ENCODE measurements at places on chromosomes 7 and 10.

GRCh38 chr10:124516181-124516580 lies 54.6 kb downstream of the LHPP start:
- DNase-seq: no peak

DNA sequence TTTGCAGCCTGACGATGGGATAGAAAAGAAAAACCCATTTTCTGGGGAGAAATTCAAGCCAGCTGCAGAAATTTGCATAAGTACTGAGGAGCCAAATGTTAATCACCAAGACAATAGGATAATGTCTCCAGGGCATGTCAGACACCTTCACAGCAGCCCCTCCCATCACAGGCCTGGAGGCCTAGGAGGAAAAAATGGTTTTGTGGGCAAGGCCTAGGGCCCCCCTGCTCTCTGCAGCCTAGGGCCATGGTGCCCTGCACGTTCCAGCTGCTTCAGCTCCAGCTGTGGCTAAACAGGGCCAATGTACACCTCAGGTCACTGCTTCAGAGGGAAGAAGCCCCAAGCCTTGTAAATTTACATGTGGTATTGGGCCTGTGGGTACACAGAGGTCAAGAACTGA lies 158.2 kb downstream of the VWC2 start:
- no peak for DNase-seq

GRCh38 chr7:34491899-34492298 lies 166.1 kb upstream of the NPSR1 start:
- no peak for DNase-seq

- no peak for DNase-seq
Measured at GRCh38 chr7:17460001-17460400, 161.5 kb downstream of the AHR start.

GRCh38 chr10:35765996-35766395 lies 123.9 kb upstream of the FZD8 start:
- DNase-seq: no peak

DNA sequence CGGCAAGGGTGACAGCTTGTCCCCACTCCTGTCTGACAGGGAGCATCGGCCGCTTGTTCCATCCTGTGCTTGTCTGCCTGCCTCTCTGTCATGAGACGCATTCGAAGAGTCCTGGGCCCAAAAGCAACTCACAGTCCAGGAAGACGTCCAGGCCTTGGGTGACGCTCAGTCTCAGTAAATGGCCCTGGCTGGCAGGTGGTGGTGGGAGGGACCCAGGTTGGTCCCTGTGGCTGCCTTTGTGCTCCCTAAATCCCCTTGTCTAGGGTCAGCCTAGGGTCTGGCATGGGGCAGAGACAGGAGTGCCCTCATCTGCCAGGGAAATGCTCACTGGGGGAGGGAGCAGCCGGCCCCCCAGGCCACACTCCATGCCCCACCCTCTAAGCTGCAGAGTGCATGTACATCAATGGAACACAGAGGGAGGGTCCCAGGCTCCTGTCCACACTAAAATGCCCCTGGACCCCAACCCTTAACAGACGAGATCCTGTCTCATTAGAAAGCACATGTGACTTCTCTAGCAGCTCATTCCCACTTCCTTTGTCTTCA lies 295.2 kb upstream of the ZNF32 start:
- no peak for DNase-seq

GRCh38 chr10:1057106-1057657 lies 997 bp downstream of the WDR37 start:
- no peak for DNase-seq

DNA sequence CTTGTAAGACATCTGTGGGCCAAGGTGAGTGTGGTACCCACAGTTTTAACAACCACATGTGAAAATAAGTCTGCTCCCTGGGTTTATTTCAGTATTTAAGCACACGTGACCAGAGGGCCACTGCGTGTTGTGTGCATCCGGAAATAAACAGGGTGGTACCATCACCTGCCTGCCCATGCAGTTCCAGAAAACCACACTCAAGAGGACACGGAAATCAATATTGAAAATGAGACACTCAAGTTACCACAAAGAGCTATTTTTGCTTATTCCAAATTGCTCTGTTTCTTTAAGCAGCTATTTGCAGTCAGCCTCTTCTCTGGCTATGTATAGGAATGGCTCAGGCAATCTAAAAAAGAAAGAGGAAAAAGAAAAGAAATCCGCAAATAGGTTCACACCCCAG lies 71.8 kb upstream of the LOXL4 start:
- no peak for DNase-seq

GRCh38 chr7:71780282-71780681 lies 631.9 kb downstream of the CALN1 start:
- DNase-seq: no peak

DNA sequence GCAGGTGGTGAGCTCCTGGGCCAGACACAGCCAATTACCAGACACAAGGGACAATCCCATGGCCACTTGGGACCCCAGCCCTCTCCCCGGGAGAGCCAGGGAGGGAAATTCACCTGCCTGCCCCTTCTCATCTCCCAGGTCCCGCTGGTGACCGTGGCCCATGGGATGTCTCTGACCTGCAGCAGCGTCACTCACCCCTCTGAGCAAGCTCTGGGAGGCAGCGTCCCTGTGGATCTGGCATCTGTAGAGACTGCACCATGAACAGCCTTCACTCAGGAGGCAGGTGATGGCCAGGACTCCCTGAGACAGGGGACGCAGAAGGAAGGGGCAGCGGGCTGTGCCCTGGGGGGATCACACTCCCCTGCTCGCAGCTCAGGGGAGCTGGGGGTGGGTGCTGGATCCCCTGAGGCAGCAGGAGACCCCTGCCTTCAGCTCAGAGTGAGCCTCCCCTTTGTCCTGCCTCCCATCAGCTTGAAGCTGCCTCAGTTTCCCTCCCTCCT lies 90.8 kb downstream of the FOXL3 start:
- DNase-seq: no peak

GRCh38 chr7:92762851-92763250 lies 73.5 kb downstream of the CDK6 start:
- no peak for DNase-seq

DNA sequence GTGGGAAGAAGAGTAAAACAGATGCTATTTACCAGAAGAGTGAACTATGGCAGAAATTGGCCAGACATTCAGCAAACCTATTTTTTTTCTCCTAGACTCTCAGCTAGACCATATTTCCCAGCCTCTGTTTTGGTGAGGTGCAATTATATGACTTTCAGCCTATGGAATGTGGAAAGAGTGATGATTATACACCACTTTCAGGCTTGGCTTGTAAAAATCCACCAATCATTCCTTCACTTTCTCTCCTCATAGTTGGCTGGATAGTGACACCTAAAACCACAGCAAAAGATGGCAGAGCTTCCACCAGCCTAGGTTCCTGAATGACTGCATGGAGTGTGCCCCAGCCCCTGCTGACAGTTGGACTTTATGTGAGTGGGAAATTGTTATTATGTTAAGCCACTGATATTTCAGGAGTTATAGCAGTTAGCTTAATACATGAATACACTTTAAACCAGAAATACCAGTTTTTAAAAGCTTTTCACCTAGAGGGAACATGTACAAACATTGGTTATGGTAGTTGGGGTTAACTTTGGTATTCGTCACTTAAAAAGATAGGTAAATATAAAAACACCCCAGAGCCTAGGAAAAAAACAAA lies 19.1 kb upstream of the TNKS2 start:
- no peak for DNase-seq

DNA sequence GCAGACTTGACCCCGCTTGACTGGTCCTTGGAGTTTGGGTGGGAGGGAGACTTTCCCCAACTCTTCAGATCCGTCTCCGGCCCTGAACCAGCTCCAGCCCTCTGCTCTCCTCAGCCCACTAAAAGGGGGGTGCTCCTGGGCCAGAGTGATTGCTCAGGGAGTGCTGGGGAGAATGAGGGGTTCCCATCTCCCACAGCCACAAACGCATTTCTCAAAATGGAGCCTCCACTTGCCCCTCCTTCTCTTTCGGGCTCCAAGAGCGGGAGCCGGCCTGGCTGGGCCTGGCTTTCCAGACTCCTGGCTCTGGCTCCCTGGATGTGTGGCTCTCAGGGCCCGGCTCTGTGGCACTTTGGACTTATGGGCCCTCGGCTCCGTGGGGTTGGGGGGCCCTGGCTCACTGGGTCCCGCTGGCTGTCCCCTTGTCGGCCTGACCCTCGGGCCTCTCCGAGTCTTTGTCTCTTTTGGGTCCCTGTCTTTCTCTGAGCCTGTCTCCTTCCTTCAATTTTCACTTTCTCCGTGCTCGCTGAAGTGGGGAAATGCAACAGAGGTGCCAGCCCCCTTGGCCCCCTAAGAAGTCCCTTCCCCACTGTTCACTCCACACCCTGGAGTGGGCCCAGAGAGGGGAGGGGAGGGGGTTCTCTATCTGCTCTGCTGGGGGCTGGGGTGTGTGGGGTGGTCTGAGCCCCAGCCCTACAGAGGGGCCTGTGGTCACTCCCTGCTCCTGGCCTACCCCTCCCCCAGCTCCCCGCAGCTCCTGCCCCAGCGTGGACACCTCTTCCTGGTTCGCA lies 713 bp downstream of the LZTS2 start:
- no peak for DNase-seq

DNA sequence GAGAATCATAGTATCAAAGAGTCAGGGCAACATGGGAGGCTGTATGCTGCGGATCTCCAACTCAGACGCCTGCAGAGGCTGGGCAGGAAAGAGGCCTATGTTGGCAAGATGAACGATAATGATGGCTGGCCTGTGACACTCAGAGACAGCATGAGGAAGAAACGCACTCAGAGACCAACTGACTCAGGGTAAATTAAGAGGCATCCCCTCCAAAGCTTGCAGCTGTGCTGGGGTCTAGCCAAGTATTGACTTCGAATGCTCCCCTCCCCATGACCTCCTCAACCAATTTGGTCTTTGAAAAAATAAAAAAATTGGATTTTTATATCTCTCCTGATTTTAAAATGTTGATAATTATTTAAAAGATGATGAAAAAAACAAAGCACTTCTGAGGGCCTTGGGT lies 718.9 kb downstream of the GRID1 start:
- no peak for DNase-seq

DNA sequence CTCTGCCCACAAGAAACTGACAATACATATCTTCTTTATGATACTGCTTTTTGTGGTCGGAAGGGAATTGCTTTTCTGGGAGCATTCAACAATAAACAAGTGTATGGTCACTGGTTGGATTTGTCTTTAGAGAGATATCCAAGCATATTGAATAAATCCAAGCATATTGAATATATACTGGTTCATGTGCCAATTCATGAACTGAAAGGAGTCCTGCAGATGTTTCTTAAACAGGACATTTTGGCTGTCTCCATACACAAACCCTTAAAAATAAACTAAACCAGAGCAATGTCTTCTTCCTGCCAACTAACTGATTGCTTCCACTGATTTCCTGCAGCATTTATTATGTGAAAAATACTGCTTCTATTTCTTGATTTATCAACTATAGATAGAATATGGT lies 173.9 kb downstream of the FOXP2 start:
- DNase-seq: no peak

- no peak for DNase-seq
Measured at GRCh38 chr7:106448992-106449859, 164.4 kb upstream of the NAMPT start.

DNA sequence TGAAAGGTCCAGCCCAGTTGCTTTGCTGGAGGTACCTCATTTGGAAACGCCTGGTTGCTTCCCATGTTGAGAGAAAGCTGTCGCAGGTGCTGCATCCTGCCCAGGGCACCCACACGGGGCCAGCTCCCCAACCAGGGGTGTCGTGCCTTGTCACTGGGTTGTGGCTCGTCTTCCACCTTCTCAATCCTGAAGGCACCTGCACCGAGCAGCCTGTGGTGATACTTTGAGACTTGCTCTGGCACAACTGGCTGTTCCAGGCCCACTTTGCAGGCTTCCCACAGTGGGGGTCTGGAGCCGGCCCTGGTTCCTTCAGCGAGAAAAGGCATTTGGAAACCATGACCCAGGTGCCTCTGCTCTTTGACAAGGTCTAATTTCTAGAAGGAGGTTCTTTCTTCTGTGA lies 197.3 kb upstream of the PPP2R2D start:
- no peak for DNase-seq

DNA sequence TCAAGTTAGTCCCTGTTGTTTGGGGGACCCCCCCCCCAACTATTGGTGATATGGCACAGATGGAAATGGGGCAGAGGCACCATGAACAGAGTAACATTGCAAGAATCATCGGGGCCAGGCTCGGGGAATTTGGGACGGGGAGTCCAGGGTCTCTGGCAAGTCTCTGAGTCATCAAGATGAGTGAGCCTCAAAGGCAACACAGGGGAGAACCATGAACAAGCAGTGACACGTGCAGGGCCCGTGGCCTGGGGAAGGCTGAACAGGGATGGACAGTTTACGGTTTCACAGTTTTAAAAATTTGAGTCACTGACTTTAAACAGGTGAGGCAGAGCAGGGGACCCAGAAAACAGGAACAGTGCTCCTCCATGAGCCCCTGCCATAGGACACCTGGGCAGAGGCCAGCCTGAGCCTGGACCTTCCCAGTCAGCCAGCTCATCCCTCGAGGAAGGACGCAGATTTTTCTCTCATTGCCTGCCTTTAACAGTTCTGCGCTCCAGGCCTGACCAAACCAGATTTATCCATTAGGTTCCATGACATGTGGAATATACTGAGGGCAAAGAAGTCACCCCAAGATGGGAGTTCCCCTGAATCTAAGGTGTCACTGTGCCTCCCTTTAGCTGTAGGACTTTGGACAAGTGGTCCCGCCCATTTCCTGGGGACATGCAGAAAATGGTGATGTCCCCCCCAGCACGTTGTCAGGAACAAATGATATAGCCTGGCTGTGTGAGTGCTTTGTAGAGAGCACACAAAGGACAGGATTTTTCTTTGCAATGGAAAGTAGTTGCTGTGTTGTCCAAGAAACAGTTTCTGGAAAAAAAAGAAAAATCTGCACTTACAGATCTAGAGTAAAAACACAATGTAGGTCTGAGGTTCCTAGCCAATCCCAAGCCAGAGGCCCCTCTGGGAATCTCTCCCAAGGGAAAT lies 23.8 kb downstream of the CHST15 start:
- DNase-seq: no peak

GRCh38 chr7:129530795-129531391 lies 28.6 kb downstream of the SMKR1 start:
- DNase-seq: peak; percentile 39

DNA sequence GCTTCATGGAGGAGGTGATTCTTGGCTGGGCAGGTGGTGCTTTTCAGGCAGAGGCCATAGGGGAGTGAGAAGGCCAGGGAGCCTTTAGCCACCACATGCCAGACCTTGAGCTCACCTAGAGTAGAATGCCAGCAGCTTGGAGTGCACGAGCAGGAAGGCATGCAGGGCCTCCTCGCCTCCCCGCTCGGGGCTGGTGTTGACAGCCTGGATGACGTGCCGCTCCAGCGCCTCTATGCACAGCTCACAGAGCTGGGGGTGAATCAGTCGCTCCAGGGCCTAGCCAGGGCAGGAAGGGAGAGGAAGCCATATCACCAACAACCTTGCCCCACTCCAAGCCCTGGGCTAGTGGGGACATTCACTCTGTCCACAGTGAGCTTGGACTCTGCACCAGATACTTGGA lies 15.7 kb downstream of the HPS1 start:
- DNase-seq: no peak
